ENCODE measurements at places on chromosomes 13 and 19. TPM values are rescaled to one million over a fixed set of nuclear protein-coding genes. Genes with fewer than 3 reads are reported as not detected.

The ZNF99 gene
- not detected for total RNA-seq

The ZNF490 gene
- 10.6 TPM for total RNA-seq

The UGGT2 gene
- not detected for total RNA-seq

GRCh38 chr13:99268822-99269221 is 10.6 kb upstream of the GPR18 start:
- DNase-seq, result no peak
- no peaks in the 10 kb centered on the region for H3K36me3 ChIP-seq
- H3K4me3 ChIP-seq, result no peak overlapping the region

DNA sequence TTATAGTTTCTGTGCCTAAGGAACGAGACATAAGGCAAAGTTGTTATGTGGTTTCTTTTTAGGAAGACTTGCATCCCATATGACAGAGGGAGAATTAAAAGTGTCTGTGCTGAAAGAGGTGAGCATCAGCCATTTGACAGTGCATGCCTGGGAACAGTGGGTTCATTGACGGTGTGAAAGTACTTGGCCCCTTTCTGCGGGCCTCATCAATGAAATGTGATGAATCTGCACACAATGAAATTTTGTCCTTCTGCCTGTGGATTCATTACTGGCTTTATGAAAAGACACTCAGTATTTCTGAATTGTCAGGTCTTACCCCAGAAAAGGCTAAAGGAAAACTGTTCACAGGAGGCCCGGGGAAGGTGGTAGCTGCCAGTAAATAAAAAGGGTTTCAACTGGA is 295.8 kb downstream of the FOXO1 start:
- no peak for DNase-seq
- peaks cover 36% of the 10 kb centered on the region for H3K4me1 ChIP-seq
- no peaks in the 10 kb centered on the region for H3K36me3 ChIP-seq
- H3K27ac ChIP-seq, result no peak overlapping the region

- no peaks in the 10 kb centered on the region for H3K27me3 ChIP-seq
- H3K36me3 ChIP-seq, result no peaks in the 10 kb centered on the region
- no peak for DNase-seq
- no peak overlapping the region for H3K4me3 ChIP-seq
Measured at GRCh38 chr19:30288911-30289310, 83.3 kb upstream of the ZNF536 start.
